Stimulated activated CD4-positive, alpha-beta T cell treated with anti-CD3 and anti-CD28 coated beads, Interleukin-15, amount 100 ng/mL, for 1 hour (primary cell): ENCODE measurements at places on chromosomes 3 and 15.

- DNase-seq = no peak
Measured at GRCh38 chr3:159366476-159366875, 564.6 kb downstream of the MFSD1 start.

GRCh38 chr3:172648747-172649146, 62.1 kb downstream of the NCEH1 start:
- no peak for DNase-seq

GRCh38 chr3:122797291-122797690, 2.4 kb downstream of the SLC49A4 start:
- DNase-seq = no peak

GRCh38 chr3:15941958-15942357, 144.2 kb upstream of the ANKRD28 start:
- DNase-seq = no peak

GRCh38 chr3:41404582-41404981, 205.3 kb downstream of the CTNNB1 start:
- no peak for DNase-seq

DNA sequence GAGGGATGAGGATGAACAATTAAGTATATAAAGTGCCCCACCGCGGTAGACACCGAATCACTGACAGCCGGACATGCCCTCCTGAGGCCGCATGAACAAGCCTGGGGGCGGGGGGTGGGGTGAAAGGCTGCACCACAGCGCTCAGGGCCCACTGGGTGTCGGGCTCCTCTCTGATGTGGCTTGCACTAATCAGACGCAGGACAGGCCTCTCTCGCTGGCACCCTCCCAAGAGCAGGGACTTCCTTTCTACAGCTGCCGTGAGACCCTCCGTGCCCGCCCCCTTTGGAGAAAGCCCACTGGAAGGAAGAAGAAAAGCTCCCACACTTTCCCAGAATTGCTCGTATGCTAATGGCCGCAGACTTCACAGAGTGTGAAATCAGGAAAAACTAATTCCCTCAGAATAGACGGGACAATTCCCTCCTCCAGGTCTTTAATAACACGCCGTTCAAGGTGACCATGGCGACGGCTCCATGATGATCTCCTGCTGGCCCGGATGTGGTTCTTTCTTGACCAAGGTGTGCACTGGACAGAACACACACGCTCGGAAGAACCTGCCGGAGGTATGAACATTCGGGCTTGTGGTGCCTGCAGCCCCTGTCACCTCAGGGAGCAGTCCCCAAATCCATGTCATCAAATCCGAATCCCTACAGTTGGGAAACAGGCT, 32.0 kb downstream of the IQSEC1 start:
- no peak for DNase-seq

DNA sequence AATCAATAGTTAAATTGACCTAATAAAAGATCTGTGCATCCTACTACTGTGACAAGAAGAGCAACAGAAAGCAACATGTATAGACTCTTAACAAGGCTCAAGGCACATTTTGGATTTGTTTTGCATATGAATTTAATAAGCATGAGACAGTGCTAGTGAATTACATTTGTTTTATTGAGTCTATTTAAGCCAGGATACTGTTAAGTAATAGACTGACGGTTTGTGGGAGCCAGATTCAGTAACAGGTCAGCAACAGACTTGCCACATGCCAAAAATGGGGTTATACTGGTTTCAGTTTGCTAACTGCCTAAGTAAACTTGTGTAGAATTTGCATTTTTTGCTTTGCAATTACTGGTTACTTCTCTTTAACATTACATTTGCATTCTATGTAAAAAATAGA, 54.0 kb downstream of the MBNL1 start:
- no peak for DNase-seq

DNA sequence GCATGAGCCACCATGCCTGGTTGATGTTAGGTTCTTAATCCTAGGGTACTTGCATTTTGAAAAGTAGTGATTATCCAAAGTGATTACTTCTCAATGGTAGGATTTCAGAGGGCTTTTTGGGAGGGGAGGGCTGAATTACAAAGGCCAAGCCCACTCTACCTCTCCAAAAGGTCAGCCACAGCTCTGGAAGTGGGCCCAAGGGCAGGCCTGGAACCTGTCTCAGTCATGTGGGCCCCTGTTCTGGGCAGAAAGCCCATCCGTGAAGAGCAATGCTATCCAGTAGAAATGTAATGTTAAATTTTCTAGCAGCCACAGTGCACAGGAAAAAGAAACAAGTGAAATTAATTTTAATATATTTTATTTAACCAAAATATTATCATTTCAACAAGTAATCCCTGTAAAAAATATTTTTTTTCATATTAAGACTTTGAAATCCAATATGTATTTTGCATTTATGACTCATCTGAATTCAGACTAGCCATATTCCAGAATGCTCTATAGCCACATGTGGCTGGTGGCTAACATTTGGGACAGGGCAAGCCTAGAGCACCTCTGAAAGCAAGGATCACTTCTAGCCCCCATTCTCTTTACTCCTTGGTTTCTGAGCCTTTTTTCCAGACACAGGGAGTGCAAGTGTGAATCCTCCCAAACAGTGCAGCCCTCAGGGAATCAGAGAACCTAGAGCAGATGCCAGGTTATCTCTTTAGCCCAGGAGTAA, 16.8 kb downstream of the RFT1 start:
- DNase-seq = no peak

DNA sequence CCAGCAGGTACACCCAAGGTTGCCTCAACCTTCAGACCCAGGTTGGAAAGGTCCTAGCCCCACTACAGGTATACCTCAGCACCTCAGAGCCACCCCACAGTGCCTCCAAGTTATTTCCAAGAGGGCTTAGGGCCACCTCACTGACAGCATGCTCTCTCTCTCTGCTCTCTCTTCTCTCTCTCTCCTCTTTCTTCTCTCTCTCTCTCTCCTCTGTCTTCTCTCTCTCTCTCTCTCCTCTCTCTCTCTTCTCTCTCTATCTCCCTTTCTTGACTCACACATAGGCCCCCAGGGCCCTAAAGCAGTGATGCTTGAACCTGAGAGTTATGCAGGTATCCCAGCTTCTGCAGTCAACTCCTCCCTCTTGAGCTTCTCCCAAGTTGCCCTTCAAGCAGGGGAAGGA, 4.2 kb downstream of the CAV3 start:
- no peak for DNase-seq

- no peak for DNase-seq
Measured at GRCh38 chr3:102006812-102007485, 157.6 kb downstream of the NFKBIZ start.

DNA sequence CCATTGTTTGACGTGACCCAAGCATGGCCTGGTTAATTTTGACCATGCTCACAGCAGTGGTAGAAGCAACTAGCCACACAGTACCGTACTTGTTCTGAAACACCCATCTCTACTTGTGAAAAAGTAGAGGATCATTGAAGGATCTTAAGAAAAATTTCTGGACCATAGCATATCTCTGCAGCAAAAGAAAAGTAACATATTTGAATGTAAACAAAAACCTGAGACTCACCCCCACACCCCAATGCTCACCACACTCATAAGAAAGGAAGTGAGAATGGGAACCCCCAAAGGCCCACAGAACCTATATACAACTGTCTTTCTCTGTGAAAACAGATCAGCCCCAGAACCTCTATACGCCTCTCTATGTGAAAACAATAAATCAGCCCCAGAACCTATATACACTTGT, 33.8 kb upstream of the TFRC start:
- DNase-seq = no peak

- no peak for DNase-seq
Measured at GRCh38 chr3:168249550-168250414, 154.1 kb upstream of the GOLIM4 start.

DNA sequence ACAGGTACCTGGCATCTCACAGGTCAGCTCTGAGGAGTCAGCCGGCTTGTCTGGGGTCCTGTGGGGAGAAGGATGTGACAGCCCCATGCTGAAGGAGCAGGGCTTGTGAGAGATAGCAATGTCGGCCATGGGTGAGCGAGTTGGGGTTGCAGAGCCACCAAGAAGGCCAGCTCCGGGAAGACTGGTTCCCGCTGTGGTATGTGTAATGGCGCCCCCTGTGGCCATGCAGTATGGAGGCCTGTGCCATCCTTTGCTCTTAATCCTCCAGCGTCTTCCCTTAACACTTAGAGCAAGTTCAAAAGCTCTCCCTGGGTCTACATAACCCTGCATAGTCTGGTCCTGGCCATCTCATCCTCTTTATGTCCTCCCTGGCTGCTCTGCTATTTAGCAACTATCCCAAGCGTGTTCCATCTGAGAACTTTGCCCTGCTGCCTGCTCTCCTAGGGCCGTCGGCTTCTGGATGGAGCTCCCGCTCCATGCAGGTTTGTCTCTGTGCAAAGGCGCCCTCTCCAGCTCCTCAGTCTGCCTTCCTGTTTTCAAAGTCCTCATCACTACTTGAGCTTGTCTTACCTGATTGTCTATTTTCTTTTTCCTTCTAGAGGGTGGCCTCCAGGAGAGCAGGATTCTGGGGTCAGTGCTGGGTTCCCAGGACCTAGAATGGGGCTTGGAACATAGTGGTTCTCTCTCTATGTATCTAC, 40.8 kb upstream of the IQCF6 start:
- DNase-seq = no peak

- no peak for DNase-seq
Measured at GRCh38 chr3:110995461-110996231, 76.0 kb upstream of the NECTIN3 start.

GRCh38 chr15:45689616-45690015, 54.8 kb downstream of the SQOR start:
- no peak for DNase-seq
